NCI-H510A (cell line): ENCODE measurements at places on chromosomes 3 and 15.

DNA sequence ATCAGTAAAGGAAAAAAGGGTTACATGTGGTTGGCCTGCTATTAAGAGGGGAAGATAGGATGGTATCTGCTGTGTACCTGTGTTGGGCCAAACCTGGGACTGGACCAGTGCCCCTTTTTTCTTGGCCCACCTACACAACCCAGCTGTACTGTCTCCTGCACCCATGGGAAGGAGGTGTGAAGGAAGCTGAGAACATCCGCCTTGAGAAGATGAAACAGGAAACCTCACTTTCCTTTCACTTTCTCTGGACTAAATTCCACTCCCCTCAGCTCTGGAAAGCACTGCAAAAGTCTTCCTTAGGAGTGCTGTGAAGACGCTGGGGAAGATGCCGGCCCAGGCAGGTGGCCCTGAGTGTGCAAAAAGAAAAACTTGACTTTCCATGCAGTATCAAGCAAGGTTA, 37.6 kb downstream of the LRRN1 start:
- DNase-seq = no peak

DNA sequence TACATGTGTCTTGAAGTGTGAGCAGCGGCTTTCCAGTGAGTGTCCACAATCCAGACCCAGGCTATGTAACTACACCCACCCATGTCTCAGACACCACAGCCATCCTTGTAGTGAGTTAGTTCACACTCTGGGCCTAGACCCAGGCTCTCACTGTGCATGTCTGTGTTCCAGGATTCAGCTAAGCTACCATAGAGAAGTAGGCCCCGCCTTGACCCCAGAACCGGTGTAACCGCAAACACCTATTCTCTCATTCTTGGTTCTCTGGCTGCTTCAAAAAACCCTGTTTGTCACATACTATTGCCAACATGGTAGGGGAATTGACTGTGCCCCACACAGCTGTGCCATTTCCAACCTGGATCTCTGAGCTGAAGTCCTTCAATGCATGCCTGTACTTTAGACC, 560.6 kb downstream of the RSL24D1 start:
- no peak for DNase-seq

DNA sequence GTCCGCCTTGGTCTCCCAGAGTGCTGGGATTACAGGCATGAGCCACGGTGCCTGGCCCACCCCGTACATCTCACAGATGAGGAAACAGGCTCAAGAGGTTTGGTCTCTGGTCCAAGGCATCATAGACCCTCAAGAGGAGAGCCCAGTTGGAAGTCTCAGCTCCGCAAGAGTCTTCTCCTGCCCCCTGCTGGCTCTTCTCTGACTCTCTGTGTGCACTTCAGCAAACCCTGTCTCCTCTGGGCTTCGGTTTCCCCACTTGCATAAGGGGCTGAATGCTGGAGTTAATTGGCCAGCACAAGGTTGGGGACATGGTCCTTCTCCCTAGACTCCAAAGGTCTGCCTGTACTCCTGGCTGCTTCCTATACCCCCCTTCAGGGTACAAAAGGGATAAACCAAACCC, 3.9 kb downstream of the MST1R start:
- DNase-seq = no peak

GRCh38 chr15:57743424-57743823, 36.9 kb downstream of the POLR2M start:
- no peak for DNase-seq

DNA sequence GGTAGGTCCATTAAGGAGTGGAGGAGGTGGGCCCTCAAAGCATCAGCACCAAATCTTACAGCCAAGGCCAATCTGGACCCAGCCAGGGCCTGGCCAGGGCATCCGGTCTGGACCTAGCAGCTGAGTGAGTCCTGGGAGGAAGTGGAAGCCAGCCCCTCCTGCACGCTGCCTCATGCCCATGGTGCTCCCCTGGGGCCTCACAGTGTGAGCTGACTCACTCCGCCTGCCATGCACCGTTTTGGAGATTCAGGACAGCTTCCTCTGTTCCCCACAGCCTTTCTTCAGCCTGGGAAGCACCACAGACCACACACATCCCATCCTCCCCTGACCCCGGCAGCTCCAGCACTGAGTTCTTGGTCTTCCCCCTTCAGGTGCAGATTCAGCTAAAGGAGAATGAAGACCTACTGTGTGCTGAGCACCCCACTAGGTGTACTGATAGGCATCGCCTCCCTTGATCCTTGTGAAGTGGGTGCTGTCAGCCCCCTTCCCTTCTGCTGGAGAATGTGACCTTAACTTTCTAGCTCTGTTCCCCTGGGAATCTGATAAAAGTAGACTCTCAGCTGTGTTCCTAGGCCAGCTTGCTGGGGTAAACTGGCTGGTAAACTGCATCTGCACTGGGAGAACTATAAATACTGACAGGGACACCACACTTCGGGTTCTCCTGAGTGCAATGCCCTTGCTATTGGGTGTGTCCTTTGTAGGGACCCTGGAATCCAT, 36.8 kb upstream of the SEC13 start:
- DNase-seq = no peak

DNA sequence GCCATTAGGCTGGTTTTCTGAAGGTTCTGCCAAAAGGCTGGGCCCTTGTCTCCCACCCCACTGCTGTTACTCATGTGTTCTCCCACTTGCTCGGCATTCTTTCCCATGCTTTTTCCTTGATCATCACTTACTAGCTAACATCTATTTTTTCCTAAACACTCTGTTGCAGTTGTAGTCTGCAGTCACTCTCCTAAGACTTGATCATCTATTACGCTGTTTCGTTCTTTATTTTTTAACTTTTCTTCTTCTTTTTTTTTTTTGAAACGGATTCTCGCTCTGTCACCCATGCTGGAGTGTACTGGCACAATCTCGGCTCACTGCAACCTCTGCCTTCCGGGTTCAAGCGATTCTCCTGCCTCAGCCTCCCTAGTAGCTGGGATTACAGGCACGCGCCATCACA, 176.3 kb downstream of the IGF1R start:
- no peak for DNase-seq

DNA sequence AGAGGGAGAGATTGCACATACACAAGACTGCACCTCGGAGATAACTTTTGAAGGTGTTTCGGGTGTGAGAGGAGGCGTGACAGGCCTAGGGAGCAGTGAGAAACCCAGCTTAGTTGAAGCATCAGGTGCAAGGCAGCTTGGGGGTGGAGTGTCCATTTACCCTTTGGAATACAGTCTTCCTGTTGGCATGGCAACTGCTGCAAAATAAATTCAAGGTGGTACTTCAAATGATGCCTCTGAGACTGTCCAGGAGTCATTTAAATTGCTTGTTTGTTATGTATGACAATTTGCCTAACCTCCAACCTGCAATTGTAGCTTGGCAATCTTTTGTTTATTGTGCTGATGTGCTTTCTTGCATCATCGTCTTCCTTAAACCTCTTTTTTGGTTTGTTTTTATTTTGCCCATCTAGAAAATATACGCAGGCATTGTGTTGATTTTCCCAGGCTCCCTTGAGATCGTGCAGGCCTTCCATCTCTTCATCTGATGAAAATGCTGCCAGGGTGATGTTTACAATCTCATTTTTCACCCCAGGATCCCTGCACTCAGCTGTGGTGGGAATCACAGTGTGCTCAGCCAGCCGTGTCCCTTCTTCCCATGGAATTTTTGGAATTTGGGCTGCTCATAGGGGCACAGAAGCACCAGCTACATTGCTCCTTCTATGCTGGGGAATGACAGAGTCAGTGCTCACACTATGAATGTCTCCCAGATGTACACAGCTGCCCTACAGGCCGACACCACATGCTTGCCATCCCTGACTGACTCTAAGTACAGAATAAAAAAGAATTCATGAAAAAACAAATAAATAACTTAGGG, 583.1 kb upstream of the CFAP20DC start:
- no peak for DNase-seq

GRCh38 chr15:35958021-35958420, 412.1 kb upstream of the DPH6 start:
- DNase-seq = no peak

- no peak for DNase-seq
These were observed 71.3 kb upstream of the SEC13 start for GRCh38 chr3:10392244-10392643.

- DNase-seq = no peak
These were observed 65.3 kb upstream of the PSMD6 start for GRCh38 chr3:64088408-64089205.
